ENCODE measurements at places on chromosomes 1 and 21. TPM values are rescaled to one million over a fixed set of nuclear protein-coding genes. Genes with fewer than 3 reads are reported as not detected.

DNA sequence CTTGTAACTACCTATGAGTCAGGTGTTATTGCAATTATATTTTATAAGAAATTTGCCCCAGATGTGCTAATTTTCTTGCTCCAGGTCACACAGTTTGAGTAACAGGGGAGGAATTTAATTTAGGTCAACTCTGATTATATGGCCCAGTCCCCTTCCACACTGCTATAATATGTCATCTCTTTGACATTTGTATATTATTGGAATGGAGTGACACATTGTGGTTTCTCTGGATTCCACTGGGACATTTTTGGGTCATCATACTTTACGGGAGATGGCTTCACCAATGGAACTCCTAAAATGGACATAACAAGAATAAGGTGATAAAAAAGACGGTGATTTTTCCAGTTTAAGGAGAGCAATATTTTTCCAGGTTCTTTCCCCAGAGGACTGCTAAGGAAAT, 191.2 kb downstream of the DISC1 start:
- no peak overlapping the region for H3K4me3 ChIP-seq
- H3K27ac ChIP-seq, result peak overlapping the region; percentile 73
- H3K27me3 ChIP-seq, result no peaks in the 10 kb centered on the region
- DNase-seq, result no peak

DNA sequence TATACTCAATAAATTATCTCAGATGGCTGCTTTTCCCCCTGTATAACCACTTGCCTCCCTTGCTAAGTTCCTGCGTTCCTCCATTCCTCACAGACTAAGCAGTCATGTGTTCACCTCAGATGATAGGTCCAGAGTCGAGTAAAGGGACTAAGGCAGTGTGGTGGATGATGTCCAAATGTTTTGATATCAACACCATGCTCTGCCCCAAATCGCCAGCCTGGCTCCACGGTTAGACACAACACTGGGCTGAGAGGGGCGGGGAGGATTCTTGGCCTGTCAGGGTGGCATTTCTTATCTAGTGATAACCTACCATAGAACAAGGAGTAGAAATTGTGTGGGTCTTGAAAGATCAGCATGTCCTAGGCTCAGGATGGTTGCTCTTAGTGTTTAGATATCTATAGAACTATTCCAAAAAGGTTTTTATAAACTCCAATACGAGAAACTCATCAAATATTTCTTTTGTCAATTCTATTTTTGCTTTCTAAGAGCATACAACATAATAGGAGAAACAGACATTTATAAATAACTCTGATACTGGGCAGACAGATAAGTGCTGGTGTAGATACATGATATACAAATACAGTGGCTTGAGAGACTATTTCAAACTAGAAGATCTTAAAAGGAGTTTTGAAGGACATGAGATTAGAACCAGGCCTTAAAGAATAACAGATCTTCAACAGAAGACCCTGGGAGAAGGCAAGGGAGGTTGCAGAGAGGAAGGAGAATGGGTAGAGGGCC, 21.5 kb downstream of the GJA5 start:
- peak overlapping the region; percentile 70 for H3K27ac ChIP-seq
- no peaks in the 10 kb centered on the region for H3K36me3 ChIP-seq
- H3K27me3 ChIP-seq, result no peaks in the 10 kb centered on the region
- no peak overlapping the region for H3K4me3 ChIP-seq

DNA sequence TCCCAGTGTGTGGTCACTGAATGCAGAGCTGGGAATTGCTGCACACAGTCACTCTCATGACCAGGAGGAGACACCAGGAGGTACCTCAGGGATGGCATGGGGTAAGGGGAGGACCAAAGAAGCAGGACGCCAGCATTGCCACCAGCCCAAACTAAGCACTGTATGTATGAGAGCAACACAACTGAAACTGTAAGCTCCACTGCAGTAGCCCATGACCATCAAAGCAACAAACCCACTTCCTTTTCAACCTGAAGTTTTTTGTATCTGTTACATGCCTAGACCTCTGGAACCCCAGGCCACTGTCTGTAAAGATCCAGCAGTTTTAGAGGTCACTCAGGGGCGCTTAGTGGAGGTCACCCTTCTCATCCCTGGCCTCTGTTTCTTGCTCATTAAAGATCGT, 164.3 kb downstream of the SETD4 start:
- H3K36me3 ChIP-seq, result no peaks in the 10 kb centered on the region
- no peak for DNase-seq
- H3K27ac ChIP-seq, result no peak overlapping the region
- no peaks in the 10 kb centered on the region for H3K4me1 ChIP-seq

Gene LPAR3
- 13.6 TPM for total RNA-seq

Gene DNAJC8
- total RNA-seq, result 57.3 TPM

Gene AK5
- total RNA-seq, result 1.1 TPM

Gene RUNX1
- 29.3 TPM for total RNA-seq

Gene DNALI1
- 5.2 TPM for total RNA-seq
